ENCODE measurements at places on chromosomes 12 and 14.

DNA sequence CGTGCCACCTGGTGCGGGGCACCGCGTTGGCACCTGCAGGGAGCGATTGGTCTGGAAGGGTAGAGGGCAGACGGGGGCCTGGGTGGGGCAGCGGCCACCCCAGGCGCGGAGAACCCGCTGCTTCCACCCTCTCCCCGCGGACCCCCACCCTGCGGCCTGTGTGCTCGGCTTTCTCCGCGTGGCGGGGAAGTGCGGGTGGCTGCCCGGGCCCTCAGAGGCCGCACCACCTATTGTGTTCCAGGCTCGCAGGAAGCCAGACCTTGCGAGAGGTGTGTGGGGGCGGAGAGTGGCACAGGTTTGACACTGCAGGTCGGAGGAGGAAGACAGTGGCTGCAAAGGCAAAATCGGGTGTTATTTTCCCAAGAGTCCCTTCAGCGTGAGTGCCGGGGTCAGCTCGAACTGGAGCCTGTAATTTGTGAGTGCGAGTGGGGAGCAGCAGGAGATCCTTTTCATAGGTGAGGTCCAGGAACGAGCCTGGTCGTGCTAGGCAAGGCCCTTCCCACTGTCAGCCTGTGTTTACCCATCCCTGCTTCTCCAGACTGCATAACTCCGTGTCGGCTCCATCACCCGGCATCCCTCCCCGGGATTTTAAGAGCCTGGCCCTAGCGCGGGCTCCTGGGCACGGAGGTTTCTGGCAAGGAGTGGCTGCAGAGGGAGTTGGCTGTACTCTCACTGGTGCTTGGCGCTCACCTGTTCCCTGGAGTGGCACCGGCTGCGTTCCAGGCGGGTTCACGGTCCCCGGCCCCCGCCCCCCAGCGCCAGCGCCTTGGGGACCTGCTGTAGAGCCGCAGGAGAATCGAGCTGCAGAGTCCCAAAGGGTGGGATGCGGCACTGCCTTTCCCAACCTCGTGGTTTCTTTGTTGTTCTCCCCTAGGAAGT, 935 bp downstream of the TBC1D30 start:
- no peak for DNase-seq

DNA sequence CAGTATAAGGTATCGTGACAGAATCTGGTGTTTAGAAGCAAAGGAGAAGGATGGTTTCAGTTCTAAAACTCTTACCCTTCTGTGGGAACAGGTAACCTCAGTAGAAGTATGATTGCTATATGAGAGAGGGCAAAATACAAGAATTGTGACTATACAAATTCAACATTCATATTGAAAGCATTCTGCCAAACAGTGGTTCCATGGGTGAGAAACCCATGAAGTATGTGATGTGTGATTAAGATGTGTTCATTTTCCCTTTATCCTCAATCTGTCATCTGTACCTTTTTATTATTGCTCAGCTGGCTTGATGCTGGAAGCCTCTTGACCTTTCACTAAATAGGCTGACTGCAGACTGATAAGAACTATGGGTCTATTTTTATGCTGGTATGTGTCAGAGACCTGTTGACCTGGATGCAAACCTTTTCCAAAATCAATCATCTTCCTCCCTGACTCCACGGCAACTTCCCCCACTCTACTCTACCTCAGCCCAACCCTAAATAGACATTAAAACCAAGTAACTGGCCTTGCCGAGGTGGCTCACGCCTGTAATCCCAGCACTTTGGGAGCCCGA, 109.6 kb downstream of the STXBP6 start:
- no peak for DNase-seq

DNA sequence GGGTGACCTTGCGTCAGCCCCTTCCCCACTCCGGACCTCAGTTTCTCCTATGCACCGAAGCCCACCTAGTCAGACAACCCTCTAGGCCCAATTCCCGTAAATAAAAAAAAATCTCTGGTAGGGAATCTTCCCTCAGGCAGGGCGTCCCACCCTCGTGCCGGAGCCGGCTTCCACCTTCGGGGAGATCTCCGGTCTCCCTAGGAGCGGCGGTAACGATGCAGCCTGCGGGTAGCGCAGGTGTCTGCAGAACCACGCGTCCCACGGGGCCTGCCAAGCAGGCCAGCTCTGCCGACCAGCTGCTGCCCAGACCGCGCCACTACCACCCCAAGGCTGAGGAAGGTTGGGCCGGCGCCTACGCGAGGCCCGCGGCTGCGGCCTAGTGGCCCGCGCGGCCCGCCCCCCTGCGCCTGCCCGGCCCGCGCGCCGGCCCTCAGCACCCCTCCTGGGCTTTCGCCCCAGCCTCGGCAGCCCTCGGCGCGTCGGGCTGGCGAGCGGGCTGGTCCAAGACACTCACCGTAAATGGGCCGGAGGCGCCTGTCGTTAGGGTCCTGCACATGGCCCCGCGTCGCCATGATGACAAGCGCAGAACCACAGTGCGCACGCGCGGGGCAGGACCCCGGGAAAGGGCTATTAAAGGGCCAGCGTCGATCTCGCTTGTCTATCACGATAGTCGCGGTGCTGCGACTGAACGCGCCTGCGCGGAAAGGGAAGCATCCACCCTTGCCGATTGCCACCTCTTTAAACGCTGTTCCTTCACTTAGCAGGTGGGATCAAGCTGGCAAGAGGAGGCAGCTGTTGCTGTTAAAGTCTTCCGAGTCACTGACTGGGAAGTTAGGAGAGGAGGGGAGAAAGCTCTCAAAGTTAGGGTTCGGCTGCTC, at the start of gene NAA25:
NAA25 (minus strand) TSS at position 582 of the 878 bp plus-strand sequence; CDS start at position 572, 10 bp downstream.
- peak; percentile 94 for DNase-seq

- DNase-seq, result peak; percentile 12
Observed at GRCh38 chr14:23865502-23865901, 88.1 kb upstream of the DHRS4 start.

- peak; percentile 19 for DNase-seq
Observed at GRCh38 chr14:75306927-75307699, 28.5 kb downstream of the FOS start.

DNA sequence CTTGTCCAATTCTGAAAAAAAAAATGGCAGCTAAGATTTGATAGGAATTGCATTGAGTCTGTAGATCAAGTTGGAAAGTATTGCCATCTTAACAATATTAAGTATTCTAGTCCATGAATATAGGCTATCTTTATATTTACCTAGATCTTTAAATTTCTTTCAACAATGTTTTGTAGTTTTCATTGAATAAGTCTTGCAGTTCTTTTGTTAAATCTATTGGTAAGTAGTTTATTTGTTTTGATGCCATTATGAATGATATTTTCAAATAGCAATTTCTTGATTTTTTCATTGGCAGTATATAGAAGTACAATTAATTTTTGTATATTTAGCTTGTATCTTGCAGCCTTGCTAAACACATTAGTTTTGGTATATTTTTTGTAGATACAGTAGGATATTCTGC, 71.6 kb downstream of the SYNE2 start:
- no peak for DNase-seq

DNA sequence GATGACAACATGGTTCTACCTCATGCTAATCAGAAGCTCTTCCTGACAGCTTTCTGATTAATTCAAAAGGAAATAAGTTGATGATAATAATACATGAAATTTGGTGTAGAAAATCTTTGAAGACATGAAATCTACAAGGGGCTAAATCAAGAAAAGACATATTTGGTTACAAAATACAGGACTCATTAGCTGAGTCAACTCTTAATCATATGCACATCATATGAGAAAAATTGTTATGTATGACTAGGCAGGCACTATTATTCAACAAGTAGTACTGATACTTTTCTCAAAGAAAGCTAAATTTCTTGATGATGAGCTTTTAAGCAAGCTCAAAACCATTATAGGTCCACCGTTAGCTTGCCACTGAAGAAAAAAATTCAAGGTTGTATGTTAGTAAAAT, 7.1 kb downstream of the ABCC9 start:
- no peak for DNase-seq

- DNase-seq, result no peak
Observed at GRCh38 chr12:8685051-8685450, 12.7 kb upstream of the RIMKLB start.

DNA sequence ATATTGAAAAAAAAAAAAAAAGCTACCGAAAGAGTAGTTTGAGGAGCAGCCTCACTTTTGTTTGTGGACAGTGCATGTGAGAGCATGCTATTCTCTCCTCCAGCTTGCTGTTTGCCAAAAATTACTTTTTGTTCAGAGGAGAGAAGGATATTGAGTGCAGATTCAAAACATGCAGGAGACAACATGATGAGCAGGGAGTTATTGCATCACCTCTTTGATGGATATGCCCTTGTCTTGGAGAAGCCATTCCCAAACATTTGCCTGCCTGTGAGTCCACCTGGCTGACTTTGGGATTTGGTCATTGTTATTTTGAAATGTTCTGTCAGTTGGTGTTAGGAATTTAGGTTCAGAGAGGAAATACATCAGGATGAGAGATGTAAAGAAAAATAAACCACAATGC, 2.4 kb downstream of the C12orf75 start:
- no peak for DNase-seq

- DNase-seq, result no peak
Observed at GRCh38 chr12:54033106-54033979, 493 bp downstream of the HOXC5 start.

GRCh38 chr12:132998741-132999140, 12.6 kb downstream of the ZNF26 start:
- DNase-seq, result no peak

DNA sequence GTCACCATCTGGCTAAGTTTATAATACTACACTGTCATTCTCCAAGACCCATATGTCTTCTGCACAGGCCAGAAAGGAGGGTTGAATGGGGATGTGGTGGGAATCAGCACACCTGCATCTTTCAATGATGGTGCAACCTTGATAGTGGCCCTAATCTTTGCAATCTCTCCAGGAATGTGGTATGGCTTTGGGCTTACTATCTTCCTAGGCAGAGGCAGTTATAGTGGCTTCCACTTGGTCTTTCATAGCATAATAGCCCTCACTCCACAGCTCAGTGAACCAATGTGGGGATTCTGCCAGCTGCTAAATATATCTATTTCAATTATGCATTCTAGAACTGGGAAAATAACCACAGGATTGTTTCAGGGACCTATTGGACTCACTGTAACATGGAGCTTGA, 61.8 kb upstream of the ATP2B1 start:
- DNase-seq, result no peak

GRCh38 chr14:83294941-83295340, 1761.3 kb upstream of the SEL1L start:
- DNase-seq, result peak; percentile 17

DNA sequence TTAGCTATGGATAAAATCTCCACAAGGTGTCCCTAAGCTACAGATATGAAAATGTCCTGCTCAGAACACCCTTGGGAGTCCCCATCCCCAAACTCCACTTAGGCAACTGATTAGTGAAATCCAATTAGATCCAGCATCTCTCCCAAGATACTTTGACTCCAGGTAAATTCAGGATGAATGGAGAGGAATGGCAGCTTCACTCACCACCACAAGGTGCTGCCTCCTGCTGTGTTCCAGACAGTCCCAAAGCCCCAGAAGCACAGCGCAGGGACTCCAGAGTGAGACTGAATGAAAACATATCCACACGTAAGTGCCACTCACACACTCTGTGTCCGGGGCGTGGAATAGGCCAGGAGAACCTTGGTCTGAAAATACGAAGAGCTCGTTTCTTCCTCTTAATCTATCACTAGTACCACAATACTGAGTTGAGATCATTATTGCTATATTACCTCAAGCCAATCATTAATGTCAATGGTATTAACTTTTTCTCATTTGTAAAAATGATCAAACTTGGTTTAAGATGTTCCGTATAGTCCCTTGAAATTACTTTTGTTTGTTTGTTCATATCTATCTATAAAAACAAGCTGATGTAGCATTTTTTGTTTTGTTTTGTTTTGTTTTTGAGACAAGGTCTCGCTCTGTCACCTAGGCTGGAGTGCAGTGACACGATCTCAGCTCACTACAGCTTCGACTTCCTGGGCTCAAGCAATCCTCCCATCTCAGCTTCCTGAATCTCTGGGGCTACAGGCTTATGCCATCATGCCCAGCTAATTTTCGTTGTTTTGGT, 70.0 kb upstream of the BICD1 start:
- DNase-seq, result no peak
